MM.1S (cell line): ENCODE measurements at places on chromosomes 5 and 9.

GRCh38 chr5:131957721-131958441, 12.4 kb upstream of the MEIKIN start:
- H3K27me3 ChIP-seq, result no peaks in the 10 kb centered on the region
- no peak overlapping the region for H3K27ac ChIP-seq
- H3K4me3 ChIP-seq, result no peak overlapping the region
- no peaks in the 10 kb centered on the region for H3K36me3 ChIP-seq

- H3K36me3 ChIP-seq, result no peaks in the 10 kb centered on the region
- H3K4me1 ChIP-seq, result no peaks in the 10 kb centered on the region
- H3K27ac ChIP-seq, result no peak overlapping the region
- no peak for DNase-seq
- H3K4me3 ChIP-seq, result no peak overlapping the region
Observed at GRCh38 chr5:10090074-10090473, 159.6 kb downstream of the ATPSCKMT start.

- no peaks in the 10 kb centered on the region for H3K36me3 ChIP-seq
- no peaks in the 10 kb centered on the region for H3K27me3 ChIP-seq
- no peak overlapping the region for H3K27ac ChIP-seq
- no peak overlapping the region for H3K4me3 ChIP-seq
Observed at GRCh38 chr5:158511454-158511853, 588.3 kb downstream of the EBF1 start.

DNA sequence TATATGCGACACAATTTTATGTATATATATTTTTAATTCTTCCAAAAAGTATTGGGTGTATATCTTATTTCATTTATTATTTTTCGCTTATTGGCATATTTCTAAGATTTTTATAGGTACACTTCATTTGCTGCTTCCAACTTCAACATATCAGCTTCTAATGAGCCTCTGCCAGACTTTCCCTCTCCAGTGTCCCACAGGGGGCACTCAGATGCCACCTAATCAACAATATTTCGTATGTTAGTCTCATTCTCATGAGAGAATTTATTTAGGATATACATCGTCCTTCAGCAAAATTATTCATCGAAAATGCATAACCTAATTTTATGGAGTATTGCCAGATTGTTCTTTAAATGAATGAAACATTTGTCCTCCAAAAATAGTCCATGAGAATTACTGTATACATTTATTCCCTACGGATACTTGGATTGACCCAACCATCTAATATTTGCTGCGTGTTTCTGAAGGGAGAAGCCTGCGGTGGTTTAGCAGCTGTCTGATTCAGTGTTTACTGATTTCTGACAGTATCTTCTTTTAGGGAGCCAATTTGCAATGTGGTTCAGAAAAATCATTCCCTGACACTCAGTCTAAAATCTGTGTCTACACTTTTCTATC, 100.6 kb upstream of the SELENOP start:
- no peaks in the 10 kb centered on the region for H3K27me3 ChIP-seq
- peak; percentile 60 for DNase-seq
- H3K4me1 ChIP-seq, result peaks cover 4% of the 10 kb centered on the region; the same call in 1 of the 2 replicates
- H3K4me3 ChIP-seq, result no peak overlapping the region
- no peak overlapping the region for H3K27ac ChIP-seq
- H3K36me3 ChIP-seq, result no peaks in the 10 kb centered on the region

GRCh38 chr5:34591723-34592122, 64.4 kb upstream of the RAI14 start:
- no peaks in the 10 kb centered on the region for H3K4me1 ChIP-seq
- H3K4me3 ChIP-seq, result no peak overlapping the region
- no peak overlapping the region for H3K27ac ChIP-seq
- DNase-seq, result no peak

DNA sequence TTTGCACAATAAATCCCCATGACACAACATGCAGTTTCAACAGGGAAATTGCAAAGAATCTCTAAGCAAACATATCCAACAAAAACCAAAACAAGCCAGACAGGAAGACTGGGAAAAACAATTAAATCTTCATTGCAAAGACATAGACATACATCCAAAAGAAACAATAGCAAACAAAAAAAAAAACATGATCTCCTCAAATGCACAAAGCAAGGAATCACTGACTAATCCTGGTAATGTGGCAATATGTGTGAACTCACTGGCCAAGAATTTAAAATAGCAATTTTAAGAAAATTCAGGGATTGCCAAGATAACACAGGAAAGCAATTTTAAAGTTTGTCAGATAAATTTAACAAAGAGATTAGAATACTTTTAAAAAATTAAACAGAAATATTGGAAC, 520.1 kb upstream of the SMC2 start:
- DNase-seq, result no peak
- H3K27me3 ChIP-seq, result no peaks in the 10 kb centered on the region
- no peak overlapping the region for H3K4me3 ChIP-seq
- no peaks in the 10 kb centered on the region for H3K36me3 ChIP-seq
- no peaks in the 10 kb centered on the region for H3K4me1 ChIP-seq

GRCh38 chr5:141849415-141850243, 28.6 kb downstream of the PCDH1 start:
- peak overlapping the region; percentile 84 for H3K27ac ChIP-seq
- peak; percentile 72 for DNase-seq
- H3K4me1 ChIP-seq, result peaks cover 9% of the 10 kb centered on the region
- H3K36me3 ChIP-seq, result no peaks in the 10 kb centered on the region

- H3K4me1 ChIP-seq, result 0 out of 2 replicates have a peak, but pooled peaks cover 2% of the 10 kb centered on the region
- DNase-seq, result no peak
- H3K27ac ChIP-seq, result no peak overlapping the region
- no peaks in the 10 kb centered on the region for H3K27me3 ChIP-seq
- H3K36me3 ChIP-seq, result no peaks in the 10 kb centered on the region
Observed at GRCh38 chr5:55609413-55609812, 74.6 kb upstream of the PLPP1 start.

GRCh38 chr5:81850501-81851357, 99.8 kb upstream of the SSBP2 start:
- no peaks in the 10 kb centered on the region for H3K27me3 ChIP-seq
- no peaks in the 10 kb centered on the region for H3K36me3 ChIP-seq
- peak overlapping the region; percentile 98 for H3K27ac ChIP-seq
- H3K4me1 ChIP-seq, result peaks cover 37% of the 10 kb centered on the region

DNA sequence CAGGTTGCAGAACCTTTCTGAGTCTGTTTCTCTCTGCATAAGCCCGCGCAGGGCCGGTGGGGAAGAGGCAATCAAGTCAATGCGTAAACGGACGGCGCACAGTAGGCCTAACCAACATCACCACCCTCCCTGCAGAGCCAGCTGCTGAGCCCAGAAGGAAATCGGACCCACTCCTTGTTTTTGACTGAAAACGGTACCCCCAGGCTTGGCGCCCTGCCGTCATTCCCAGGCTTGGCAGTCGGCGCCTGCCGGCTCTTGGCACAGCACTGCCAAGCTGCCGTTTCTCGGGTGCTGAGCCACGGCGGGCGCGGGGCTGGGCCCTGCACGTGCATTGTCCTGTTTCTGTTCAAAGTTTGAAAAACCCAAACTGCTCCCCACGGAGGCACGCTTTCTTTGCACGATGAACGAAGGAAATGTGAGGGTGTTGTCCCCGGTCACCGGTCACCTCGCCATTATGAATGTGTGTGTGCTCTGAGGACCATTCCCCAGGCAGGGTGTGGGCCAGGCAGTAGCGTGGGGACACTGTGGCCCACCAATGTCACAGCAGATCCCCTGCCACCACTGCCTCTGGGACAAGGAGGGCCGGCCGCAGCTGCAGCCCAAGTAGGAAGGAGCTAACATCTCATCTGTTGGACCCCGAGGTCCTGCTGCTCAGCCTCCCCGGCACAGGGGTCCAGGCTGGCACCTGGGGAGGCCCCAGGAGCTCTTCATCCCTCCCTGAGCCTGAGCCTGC, 20.1 kb downstream of the FIBCD1 start:
- no peak overlapping the region for H3K4me3 ChIP-seq
- peaks cover 100% of the 10 kb centered on the region for H3K27me3 ChIP-seq
- no peak overlapping the region for H3K27ac ChIP-seq
- no peaks in the 10 kb centered on the region for H3K4me1 ChIP-seq
- H3K36me3 ChIP-seq, result no peaks in the 10 kb centered on the region

DNA sequence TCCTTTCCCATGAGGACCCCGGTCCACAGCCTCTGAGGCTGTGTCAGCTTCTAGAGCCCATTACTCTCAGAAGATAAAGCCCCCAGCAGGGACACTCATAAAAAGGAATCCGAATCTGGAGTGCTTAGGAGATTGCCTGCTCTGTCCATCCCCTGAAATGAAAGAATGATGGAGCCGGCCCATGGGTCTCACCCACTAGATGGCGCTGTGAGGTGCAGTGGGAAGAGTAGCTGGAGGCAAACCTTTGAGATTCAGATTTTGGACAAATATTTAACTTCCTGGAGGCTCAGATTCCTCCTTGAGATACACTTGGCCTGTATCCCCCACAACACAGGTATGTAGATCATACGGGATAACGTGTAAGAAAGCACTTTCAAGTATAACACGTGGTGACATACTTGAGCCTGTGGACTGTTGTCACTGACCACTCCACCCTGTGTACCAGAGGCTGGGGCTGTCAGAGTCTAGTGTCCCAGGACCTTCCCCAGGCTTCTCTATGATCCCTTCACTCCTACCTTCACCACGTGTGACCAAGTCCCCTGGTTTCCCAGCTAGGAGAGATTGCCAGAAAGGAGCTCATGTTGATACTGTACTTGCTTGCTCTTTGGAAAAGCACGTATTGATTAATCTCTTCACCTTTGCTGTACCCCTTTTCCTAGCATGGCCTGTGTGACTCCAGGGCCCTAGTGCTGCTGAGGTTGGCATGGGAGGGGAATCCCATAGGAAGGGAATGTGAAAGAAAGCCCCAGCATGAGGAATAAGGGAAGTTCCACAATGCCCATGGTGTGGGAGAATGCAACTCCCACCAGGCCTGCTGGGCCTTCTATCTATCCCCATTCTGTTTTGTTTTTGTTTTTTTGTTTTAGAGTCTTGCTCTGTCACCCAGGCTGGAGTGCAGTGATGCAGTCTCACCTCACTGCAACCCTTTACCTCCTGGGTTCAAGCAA, 32.1 kb downstream of the TRMO start:
- no peak overlapping the region for H3K4me3 ChIP-seq
- no peaks in the 10 kb centered on the region for H3K27me3 ChIP-seq
- no peaks in the 10 kb centered on the region for H3K36me3 ChIP-seq
- no peak overlapping the region for H3K27ac ChIP-seq
- peak; percentile 42 for DNase-seq
- no peaks in the 10 kb centered on the region for H3K4me1 ChIP-seq

GRCh38 chr5:96660971-96661854, 963 bp upstream of the CAST start:
- DNase-seq, result peak; percentile 57
- peak overlapping the region; percentile 78 for H3K4me3 ChIP-seq
- peak overlapping the region; percentile 72 for H3K27ac ChIP-seq
- peaks cover 18% of the 10 kb centered on the region for H3K27me3 ChIP-seq
- no peaks in the 10 kb centered on the region for H3K36me3 ChIP-seq
- peaks cover 26% of the 10 kb centered on the region for H3K4me1 ChIP-seq

- peak overlapping the region; percentile 99 for H3K27ac ChIP-seq
- H3K27me3 ChIP-seq, result no peaks in the 10 kb centered on the region
Observed at GRCh38 chr5:56670916-56671315, 144.4 kb upstream of the MAP3K1 start.

DNA sequence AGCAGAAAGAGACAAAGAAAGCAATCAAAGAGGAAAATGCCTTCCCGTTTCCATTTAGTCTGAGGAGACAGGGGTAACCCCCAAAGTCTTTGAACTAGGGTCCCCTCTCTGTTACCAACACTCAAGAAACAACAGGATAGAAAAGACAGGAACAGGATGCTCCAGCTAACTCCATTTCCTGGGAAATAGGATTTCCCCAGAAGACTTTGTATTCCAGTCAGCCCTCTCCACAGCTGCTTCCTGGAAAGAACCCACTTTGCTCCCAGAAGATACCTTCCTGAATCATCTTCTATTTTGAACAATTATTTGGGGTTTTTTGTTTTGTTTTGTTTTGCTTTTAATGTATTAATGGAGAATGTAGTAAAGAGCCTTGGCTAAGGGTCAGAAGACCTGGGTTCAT, 56.0 kb downstream of the KLHL3 start:
- H3K4me3 ChIP-seq, result no peak overlapping the region
- 0 out of 2 replicates have a peak, but pooled peaks cover 4% of the 10 kb centered on the region for H3K4me1 ChIP-seq
- H3K27ac ChIP-seq, result no peak overlapping the region
- H3K27me3 ChIP-seq, result no peaks in the 10 kb centered on the region
- H3K36me3 ChIP-seq, result no peaks in the 10 kb centered on the region

- no peaks in the 10 kb centered on the region for H3K27me3 ChIP-seq
- no peaks in the 10 kb centered on the region for H3K4me1 ChIP-seq
- no peak for DNase-seq
Observed at GRCh38 chr9:116234081-116234480, 80.5 kb downstream of the PAPPA start.

DNA sequence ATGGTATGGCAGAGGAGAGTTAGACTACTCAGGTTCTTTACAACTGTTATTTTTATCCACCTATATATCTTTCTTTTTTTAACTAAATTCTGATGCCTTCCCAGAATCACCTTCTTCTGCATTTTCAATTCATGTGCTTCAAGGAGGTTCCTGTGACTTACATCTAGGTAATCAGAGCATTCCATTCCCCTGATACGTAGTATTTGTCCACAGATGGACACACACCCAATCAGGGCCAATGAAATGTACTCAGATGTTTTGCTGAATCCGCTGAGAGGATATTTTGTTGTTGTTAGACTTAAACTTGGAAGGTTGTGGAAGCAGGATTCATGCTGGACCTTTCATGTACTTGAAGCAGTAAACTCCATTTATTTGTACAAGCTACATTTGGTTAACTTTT, 159.4 kb upstream of the FER start:
- no peak for DNase-seq
- no peak overlapping the region for H3K4me3 ChIP-seq
- no peak overlapping the region for H3K27ac ChIP-seq
